NCI-H774 (cell line): ENCODE measurements at places on chromosomes 12 and 14.

GRCh38 chr14:21086908-21087293 is 11.6 kb downstream of the ZNF219 start:
- no peak for DNase-seq

GRCh38 chr14:75232597-75232996 is 46.0 kb upstream of the FOS start:
- DNase-seq = no peak

- no peak for DNase-seq
Observed at GRCh38 chr14:69183735-69184134, 7.6 kb upstream of the EXD2 start.

GRCh38 chr12:115979351-115979750 is 298.1 kb downstream of the MED13L start:
- DNase-seq = no peak

DNA sequence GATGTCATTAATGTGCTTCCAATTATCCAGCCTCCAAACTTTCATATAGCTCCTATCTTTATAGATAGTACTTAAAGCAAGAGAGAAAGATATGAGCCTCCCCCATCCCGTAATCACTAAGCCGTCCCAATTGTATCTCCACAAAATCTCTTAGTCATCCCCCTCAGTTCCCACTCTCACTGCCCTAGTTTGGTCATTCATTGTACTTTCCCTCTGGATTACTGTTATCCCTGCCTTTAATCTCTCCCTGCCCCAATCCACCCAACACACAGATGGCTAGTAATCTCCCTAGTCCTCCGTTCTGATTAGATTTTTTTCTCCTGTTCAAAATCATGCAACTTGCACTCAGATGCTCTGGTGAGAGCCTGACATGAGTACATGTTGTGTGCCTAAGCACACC is 5.4 kb upstream of the BCAT1 start:
- DNase-seq = no peak

- DNase-seq = no peak
Observed at GRCh38 chr14:51520087-51520486, 131.6 kb upstream of the FRMD6 start.

DNA sequence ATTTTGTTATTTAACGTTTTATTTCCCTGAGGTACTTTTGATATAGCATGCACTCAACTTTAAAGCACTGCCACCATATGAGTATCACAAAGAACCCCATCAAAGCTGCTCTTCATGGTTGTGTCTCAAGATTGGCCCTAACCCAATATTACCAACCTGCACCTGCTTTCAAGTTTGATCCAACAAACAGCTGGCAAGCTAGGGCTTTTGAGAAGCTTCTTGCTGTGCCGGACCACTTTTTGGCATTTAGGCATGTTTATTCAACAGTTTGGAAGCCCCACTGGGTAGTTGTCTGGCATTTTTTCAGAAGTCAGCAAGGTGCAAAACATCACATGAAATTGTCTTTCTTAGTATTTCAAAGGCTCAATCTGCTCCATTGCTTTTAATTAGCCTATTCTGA is 137.2 kb upstream of the PLEKHA5 start:
- no peak for DNase-seq

- DNase-seq = no peak
Observed at GRCh38 chr12:70963081-70963660, 42.6 kb upstream of the PTPRR start.

DNA sequence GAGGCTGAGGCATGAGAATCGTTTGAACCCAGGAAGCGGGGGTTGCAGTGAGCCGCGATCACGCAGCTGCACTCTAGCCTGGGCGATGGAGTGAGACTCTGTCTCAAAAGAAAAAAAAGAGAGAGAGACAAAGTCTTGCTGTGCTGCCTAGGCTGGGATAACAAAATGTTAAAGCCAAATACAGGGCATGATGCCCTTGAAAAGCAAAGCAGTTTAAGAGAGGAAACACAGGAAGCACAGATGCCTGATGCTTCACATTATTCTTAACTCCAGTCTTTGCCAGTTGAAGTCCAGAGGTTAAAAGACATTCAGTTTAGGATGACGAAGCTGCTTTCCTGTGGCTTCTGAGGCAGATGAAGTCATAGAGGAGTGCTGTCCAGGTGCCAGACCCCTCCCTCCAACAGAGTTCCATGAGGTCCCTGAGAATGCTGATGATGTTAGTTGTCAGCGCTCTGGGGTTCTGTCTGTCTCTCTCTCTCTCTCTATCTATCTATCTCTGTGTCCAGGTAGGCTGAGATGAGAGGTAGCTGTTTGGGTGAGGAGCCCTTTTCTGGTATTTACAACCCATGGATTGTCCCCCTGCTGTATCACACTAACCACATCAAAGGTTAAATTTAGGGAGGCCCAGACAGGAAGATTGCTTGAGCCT is 4.9 kb upstream of the MRPL52 start:
- DNase-seq = no peak

GRCh38 chr12:1792406-1792805 is 28.0 kb upstream of the LRTM2 start:
- no peak for DNase-seq

- no peak for DNase-seq
Observed at GRCh38 chr12:109492371-109492770, 14.9 kb downstream of the UBE3B start.

DNA sequence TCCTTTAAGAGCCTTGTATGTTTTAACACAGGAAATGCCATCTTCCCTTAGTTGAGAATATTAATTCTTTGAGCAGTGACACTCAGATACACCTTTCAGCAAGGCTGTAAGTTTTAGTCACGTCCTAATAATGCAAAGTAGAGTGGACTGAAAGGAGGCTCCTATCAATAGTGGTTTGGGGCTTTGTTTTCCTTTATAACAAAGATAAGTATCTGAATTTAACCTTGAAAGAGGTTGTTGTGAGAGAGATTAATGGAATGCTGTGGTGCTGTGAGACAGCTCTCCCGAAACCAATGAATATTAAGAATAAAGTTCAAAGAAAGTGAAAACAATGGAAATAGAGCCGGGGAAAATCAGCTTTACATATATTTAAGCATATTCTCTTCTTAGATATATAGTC is 259.6 kb downstream of the ERC1 start:
- DNase-seq = no peak
